ENCODE measurements at places on chromosomes 2 and 18.

- DNase-seq: no peak
Observed at GRCh38 chr2:72747344-72747743, 78.5 kb downstream of the EXOC6B start.

GRCh38 chr2:170554278-170554955 is 160.7 kb upstream of the SP5 start:
- peak; percentile 28 for DNase-seq

DNA sequence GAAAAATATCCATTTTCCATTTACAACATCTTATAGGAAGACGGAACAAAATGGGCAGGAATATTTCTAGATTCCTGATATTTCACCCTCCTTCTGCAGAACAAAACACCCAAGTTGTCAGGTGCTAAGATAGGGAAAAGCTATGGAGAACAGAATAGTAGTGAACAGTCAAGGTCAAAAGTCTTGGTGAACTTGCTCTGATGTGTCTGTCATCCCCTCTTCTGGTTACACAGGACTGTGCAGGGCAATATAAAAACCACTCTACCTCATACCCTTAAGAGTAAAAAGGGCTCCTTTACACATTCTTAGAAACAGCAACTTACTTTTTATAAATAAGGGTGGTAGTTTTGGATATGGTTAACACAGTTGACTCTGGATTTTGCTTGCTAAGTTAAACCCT is 4.4 kb downstream of the MYL1 start:
- no peak for DNase-seq

GRCh38 chr2:47234456-47234855 is 79.3 kb upstream of the STPG4 start:
- DNase-seq: no peak

DNA sequence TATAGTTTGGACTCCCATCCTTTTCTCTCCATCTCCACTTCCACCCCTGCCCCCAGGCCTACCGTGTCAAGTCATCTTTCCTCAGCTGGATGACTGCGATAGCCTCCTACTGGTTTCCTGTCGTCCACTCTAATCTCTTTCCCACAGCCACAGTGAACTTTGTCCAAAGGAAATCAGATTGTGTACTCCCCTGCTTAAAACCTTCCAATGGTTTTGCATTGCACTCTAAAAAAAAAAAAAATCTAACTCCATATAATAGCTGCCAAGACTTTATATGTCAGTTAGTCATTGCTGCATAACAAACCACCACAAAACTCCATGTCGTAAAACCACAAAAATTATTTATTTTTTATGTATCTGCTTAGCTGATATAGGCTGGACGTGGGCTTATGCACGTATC is 160.2 kb upstream of the CCDC68 start:
- DNase-seq: no peak

DNA sequence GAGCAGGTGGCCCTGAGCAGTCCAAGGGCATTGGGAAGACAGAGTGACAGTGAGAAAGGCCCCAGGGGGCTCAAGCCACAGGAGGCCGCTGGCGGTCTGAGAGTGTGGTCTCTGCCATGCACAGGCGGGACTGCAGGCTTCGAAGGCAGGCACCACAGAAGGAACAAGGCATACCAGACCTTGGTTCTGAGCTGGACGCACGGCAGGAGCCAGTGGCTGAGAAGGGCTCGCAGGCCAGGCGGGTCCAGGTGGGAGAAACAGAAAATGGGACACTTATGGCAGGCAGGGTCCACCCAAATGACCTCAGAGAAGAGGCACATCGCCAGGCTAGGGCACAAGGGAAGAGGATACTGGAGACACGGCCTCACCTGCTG is 14.9 kb downstream of the HJURP start:
- DNase-seq: no peak

DNA sequence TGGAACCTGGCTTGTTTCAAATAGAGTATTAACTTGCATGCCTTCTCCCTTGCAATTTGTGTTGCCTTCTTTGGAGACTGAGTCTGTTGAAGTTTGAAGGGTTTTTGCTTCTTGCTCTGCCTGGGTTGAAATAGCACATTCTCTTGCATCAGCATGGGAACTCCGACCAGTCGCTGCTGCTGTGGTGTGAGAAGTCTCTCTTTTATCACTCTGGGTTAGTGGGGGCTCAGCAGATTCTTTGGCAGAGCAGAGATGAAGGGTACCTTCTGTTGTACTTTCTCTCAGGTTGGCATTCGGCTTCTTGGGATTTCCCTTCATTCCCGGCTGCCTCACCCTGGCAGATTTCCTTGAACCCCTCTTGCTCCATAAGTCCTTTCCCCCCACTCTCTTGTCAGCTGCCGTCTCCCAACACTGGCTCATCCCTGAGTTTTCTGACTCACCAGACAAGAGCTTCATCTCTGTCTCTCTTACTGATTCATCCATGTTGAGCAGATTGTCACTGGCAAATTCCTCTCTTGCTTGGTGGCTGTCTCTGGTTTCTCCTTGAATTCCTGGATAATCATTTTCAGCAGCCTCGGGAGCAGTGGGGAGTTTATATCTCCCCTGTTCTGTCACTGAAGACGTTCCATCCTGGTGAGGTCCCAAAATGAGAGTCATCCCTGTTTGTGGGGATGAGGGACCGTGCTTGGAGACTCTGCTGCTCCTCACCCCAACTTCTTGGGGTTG is 49.9 kb downstream of the ALPK2 start:
- no peak for DNase-seq

DNA sequence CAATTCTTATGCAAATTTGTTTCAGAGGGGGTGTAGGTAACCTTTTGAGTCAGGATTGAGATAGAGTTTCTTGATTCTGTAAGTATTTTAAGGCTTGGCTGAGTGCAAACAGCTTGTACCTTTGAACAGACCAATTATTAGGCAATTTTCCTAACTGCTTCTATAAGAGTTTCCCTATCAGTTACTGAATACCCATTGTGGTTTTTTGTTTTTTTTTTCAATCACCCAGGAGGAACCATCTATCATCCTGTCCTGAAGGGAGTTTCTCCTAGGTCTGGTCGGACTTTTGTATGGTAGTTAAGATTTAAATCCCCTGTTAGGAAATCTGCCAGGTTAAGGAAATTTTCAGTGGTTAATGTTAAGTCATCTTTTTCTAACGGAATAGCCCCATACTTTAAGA is 319.4 kb upstream of the SLC39A10 start:
- no peak for DNase-seq

GRCh38 chr2:96408616-96409015 is 73.0 kb downstream of the NCAPH start:
- peak; percentile 59 for DNase-seq

GRCh38 chr2:230861552-230862255 is 3.0 kb upstream of the ITM2C start:
- DNase-seq: no peak

DNA sequence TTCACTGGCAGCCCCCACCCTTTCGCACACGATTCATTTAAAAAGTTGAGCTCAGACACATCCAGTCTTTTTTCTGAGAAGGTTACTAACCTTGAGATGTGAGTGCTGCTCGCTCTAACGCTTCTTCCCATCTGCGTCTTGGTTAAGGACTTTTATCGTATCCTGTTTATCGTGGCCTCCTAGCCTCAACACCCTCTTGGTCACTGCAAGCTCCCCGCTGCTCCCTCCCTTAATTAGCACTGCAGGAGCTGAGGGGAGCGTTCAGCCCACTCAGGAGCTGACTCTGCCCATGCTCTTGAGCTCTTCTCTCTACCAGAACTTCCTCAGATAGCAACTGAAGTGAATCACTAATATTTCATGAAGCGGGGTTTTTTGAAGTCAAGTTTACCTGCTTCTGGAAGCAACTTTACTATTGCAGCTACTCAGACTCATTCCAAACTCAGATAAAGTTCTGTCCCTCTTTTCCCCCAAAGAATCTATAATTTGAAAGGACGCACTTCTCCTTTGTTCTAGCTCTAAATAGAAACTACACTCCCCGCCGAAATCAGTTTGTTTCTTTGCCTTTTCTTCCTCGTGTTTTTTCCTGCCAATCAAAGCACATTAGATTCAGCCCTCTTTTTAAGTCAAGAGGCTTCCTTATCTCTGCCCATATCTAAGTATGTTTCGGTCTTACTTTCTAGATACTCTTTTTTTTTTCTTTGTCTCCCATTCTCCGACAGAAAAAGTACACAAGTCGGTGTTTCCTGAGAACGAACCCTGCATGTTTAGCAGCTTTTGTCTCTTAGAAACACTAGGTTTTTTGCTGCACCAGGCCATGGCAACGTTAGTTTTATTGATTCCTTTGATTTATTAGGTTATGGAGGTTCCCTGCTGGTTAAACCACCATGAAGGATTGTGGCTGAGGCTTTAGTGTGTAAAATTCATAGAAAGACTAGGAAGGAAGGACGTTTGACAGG is 9.3 kb upstream of the CD226 start:
- DNase-seq: no peak

GRCh38 chr18:39604836-39605235 is 2039.2 kb upstream of the CELF4 start:
- DNase-seq: no peak

DNA sequence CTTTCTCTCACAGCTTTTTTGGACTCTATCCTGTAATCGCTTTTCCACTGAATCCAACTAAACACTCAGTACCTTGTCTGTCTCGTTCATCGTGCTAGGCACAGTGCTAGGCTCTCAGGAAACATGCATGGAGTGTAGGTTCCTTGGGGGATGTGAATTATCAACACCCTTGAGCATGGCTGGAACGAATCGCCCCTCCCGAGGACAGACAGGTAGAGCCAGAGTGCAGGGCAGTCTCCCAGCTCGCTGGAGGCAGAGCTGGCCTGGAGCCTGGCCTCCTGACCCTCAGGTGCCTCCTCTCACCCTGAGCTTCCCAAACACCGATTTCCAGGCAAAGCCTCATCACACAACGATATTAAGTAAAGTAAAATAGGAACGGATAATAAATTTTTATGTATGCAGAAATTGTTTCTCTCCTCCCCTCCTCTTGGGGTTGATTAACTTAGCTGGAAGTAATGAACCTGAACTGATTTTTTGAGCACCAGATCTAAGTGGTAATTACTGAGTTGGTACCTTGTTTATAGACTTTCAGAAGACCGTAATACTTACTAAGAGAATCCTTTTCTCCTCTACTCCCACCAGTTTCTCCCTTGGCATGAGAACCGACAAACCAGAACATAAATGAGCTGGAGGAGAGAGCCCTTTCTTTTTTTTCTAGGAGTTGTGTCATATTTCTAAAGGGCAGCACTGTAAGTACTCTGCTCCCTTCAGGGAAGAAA is 90.5 kb downstream of the MSH2 start:
- no peak for DNase-seq

- peak; percentile 80 for DNase-seq
Observed at GRCh38 chr2:67650291-67651133, 253.4 kb downstream of the ETAA1 start.

DNA sequence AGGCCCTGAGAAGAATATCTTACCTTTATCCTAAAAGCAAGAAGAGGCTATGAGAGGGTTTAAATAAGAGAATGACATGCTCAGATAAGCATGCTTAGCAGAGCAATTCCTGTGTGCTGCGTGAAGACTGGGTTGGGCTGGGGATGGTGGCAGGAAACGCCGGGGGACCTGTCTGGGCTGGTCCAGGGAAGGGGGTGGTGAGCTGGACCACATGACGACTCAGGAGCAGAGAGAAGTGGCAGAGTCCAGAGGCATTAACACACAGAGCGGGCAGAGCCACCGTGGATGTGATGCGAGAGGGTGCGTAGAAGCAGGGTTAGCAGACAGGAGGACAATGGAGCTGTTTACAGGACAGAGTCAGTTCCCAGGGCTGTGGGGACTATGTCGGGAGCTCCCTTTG is 84.5 kb downstream of the ZBTB7C start:
- DNase-seq: no peak

DNA sequence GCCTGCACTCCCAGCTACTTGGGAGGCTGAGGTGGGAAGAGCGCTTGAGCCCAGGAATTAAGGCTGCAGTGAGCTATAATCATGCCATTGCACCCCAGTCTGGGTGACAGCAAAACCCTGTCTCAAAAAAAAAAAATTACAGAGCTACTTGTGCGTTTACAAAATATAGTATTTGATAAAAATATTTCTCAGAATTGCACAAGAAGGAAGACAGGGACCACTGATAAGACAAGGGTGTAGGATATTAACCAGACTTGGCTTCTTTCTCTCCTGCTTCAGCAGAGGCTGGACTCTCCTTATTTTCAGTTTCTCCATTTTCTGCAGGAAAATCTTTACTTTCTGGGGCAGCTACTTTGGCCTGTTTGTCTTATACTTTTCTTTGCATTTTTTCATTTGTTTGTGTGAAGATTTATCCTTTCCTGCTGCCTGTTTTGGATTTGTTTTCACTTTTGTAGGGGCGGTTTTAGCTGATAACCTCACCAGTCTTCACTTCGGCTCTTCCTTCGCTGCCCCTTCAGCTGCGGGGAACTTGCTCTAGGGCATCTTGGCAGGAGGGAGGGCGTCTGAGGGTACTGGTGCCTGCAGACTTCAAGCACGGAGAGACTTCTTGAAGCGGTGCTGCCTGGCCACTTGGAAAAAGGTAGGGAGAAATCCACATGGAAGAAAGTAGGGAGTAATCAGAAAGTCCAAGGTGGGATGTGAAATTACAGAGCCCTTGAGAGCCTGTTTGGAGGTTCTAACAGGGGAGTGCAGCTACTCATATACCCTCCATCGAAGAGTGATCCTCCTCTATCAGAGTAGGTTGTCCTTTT is 14.9 kb upstream of the ZDBF2 start:
- DNase-seq: no peak

DNA sequence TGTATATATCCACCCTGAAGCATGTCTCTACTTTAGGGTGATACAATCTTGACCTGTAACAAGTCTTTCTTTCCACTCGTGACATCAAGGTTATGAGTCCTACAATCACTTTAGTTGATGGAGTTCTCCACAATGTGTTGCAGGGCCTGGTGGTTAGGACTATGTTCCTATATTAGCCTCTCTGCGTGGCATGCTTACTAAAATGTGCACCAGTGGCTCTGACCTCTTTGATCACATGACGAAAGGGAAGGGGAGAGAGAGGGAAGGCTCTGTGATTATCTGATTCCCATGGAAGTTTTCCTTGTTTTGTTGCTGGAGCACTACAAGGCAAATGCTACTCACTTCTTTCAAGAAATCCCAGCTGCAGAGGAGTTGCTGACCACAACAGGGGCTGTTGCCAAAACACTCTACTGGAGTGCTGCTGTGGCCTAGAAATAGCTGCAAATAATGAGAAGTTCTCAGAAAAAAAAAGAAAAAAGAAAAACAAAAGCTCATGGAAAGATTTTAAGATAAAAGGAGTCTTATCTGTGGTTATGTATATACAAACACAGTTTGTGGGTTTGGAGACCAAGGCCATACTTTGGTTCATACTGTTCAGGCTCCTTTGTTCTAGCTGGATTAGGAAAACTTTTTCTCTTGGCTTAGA is 272.8 kb upstream of the MMADHC start:
- no peak for DNase-seq

GRCh38 chr2:156457523-156458517 is 21.6 kb downstream of the GPD2 start:
- no peak for DNase-seq

- no peak for DNase-seq
Observed at GRCh38 chr2:47771211-47771610, 11.7 kb upstream of the MSH6 start.

DNA sequence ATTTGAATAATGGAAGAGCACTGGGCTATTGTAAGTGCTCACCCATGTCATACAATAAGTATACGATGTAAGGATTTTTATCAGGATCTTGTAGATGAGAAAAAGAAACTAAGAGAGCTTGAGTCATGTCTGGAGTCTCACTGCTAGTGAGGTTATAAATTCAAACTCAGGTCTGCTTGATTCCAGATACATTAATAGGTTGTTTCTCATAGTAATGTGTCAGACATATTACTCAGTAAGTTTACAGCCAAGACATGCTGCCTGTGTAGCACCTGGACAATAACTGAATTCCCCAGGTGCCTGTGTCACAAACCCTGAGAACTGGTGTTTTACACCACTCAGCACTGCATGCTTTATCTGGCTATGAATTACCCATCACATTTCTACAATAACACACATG is 216.9 kb upstream of the LRP1B start:
- no peak for DNase-seq

- no peak for DNase-seq
Observed at GRCh38 chr2:16090650-16091575, 150.6 kb downstream of the MYCN start.

Measured in body of pancreas (tissue), 4 donors.